Fibroblast of skin of scalp (primary cell): ENCODE measurements at places on chromosomes 2 and 18.

GRCh38 chr18:56747032-56747658 is 96.0 kb downstream of the WDR7 start:
- DNase-seq = no peak

DNA sequence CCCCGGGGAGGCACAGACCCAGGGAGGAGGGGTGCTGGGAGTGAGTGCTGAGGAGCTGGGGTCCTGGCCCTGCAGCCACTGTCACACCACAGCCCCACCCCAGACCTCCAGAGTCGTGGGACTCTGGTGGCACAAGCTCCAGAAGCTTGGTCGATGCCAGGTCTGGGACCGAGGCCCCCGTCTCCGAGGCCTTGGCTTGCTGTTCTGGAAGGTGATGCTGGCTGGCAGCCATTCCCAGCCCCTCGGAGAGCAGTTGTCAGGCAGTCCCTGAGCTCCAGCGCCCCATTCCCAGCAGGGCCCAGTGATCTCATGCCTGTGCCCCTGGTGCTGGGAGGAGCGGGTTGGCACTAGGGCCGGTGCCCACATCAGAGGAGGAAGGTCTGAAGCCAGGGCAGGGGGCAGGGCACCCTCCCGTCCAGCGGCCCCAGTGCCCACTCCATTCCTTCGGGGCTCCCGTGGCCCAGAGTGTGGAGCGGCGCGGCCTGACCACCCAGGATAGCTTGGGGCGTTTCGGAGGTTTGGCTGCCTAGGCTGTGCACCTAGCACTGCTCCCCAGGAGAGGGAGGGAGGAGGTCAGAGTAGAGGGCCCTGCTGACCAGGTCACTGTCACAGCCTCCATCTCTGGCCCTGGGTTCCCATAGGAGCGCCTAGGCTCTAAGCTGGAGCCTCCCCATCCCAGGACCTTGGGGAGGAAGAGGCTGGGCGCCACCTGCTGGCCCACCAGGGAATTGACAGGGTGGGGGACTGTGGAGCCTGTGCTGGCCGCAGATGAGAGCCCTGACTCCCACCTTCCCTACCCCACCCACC is 16.8 kb upstream of the ALPI start:
- peak; percentile 31 for DNase-seq

DNA sequence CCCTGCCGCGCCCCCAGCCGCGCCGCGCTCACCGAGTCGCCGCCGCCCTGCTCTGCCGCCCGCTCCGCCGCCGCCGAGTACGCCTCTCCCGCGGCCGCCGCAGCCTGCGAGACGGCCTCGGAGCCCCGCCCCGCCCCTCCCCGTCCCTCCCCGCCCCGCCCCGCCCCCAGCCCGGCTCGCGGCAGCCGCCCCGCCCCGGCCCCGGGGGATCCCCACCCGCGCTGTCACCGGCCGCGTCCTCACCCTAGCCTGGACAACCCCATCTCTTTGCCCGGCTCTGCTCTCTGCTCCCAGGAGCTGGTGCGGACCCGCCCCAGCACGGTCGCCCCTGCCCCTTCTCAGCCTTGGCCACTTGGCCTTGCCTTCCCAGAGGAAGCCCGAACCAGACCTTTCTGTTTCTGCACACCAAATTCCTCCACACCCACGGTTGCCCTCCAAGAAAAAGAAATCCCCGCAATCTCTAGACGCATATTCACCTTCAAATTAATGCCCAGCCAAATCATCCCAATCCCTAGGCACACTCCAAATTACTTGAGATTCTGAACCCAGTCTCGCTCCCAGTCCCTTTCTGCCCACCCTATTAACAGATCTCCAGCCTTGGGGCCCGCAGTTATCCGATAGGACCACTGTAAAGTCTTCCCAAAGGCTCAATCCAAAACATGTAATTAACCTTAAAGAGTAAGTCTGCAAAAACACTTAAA is at the start of gene CYRIA:
Gene CYRIA, minus strand, starts transcription at position 87 of the 701 bp plus-strand sequence. CDS start 77,715 bp downstream, outside the sequence.
- peak; percentile 29 for DNase-seq

GRCh38 chr2:46737577-46737976 is 178.0 kb downstream of the MCFD2 start:
- DNase-seq = peak; percentile 15

GRCh38 chr18:27871726-27872125 is 305.2 kb downstream of the CDH2 start:
- no peak for DNase-seq

DNA sequence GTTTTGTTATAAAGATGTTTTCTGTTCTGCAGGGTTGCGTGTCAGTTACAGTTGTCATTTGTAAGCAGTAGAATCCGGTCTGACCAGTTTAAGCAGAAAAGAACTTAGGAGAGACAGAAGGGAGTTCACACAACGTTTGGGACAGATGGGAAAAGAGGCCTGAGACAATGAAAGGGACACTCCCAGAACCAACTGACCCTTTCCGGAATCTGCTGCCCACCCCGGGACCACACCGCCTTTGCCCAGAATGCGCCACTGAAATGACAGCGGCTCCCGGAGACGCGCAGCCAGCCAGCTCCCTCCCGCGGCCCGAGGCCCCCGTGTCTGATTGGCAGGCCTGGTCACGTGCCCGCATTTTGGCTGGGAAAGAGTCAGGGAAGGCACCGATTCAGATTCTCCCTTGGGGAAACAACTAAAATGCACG is 244.6 kb downstream of the BCL2 start:
- peak; percentile 61 for DNase-seq

GRCh38 chr2:235793163-235793752 is 299.4 kb downstream of the AGAP1 start:
- peak; percentile 15 for DNase-seq

DNA sequence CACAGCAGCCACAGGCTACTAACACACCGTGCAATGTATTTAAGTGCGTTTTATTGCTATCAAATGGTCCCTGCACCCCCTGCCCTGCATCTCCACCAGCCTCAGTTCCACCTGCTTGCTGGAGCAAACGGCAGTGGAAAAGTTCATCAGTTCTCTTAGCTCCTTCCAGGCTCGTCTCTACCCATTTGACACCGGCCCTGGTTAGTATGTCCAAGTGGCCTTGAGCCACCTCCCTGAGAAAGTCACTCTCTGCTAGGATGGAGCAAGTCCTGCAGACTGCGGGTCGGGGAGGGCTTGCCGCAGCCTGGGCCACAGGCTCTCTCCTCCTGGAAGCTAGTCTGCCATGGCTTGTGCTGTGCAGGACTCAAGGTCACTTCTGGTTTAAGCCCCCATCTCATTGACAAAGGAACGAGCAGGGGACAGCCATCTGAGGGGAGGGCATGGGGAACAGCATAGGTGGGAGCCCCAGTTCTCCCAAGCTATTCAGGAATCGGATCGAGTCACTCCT is 74.9 kb downstream of the RHOB start:
- DNase-seq = no peak

- no peak for DNase-seq
Observed at GRCh38 chr2:84969511-84970209, 1.3 kb upstream of the KCMF1 start.
